ENCODE measurements at places on chromosomes 1 and 21.

- DNase-seq: no peak
These were observed 60.0 kb downstream of the TCP10L start for GRCh38 chr21:32525282-32525681.

GRCh38 chr1:63112155-63112900, 210.0 kb upstream of the FOXD3 start:
- DNase-seq: no peak

DNA sequence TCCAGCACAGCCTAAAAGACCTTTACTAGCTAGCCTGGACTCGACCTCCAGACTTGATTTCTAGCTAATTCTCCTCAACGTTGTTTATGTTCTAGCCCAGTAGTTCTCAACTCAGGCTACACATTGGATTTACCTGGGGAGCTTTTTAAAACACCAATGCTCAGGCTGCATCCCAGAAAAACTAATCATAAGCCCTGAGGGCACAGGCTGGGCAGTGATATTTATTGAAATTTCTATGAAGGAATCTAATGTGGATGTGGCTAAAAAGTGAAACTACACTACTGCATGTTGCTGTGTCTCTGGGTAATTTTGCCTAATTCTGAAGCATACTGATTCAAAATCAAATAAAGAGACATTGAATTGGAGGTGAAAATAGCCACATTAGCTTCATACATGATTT, 479.4 kb downstream of the KCNT2 start:
- DNase-seq: no peak

GRCh38 chr1:232452736-232453440, 177.0 kb downstream of the SIPA1L2 start:
- DNase-seq: no peak

DNA sequence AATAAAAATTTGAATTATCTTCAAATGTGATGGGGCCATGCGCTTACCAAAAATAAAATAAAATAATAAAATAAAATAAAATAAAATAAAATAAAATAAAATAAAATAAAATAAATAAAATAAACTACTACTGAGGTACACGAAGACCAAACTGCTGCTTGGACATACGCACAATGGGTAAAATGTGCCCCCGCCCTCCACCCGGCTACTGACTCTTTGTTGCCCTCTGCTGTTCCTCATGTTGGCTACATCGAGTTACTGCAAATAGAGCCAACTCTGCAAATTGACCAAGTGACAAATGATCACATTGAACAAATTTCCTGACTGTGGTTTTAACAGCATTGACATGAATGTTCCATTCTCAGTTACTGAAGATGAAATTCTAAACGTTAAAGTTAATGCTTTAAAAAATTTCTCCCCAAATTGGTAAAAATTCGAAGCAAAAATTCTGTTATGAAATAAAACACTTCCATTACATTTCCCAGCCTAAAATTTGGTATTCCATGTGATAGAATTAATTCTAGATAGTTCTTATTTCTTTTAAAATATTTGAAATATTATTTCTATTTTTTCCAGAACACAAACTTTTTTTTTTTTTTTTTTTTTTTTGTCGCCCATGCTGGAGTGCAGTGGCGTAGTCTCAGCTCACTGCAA, 18.8 kb upstream of the MAP1LC3C start:
- DNase-seq: no peak

GRCh38 chr21:32240851-32241687, 37.8 kb downstream of the MIS18A start:
- no peak for DNase-seq

- no peak for DNase-seq
These were observed 2.5 kb downstream of the ADCY10 start for GRCh38 chr1:167911413-167911812.

- no peak for DNase-seq
These were observed 40.9 kb downstream of the RPL5 start for GRCh38 chr1:92872719-92873118.

DNA sequence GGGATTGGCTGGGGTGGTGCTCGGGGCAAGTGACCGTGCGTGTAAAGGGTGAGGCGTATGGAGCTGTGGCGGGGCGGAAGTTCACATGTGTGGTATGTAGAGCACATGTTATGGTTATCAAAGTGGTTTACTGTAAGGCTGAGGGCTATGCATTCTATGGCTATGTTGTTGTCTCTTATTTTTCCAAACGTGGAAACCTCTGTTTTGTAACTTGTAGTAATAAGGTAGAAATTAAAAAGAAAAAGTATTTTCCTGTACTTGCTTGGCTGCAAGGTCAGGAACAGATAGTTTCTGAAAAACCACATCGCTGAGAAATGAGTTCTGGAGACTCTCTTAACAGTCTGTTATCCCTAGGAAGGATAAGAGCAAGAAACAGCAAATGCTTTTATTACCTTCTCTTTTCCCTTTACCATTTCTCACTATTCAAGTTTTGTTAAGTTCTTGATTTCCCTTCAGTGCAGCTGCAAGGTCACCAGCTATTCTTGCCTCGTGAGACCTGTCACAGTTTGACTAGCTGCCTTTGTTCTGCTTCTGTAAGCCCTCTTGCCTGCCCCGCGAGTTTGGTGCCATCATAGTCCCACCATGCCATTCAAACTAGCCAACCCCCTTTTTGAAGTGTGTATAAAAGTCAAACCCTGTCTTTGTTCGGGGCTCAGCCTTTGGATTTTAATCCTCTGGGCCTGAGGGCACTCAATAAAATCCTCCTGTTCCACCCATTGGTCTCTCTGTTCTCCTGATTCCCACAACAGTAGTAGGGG, 9.5 kb downstream of the RNU1-2 start:
- peak; percentile 79 for DNase-seq

DNA sequence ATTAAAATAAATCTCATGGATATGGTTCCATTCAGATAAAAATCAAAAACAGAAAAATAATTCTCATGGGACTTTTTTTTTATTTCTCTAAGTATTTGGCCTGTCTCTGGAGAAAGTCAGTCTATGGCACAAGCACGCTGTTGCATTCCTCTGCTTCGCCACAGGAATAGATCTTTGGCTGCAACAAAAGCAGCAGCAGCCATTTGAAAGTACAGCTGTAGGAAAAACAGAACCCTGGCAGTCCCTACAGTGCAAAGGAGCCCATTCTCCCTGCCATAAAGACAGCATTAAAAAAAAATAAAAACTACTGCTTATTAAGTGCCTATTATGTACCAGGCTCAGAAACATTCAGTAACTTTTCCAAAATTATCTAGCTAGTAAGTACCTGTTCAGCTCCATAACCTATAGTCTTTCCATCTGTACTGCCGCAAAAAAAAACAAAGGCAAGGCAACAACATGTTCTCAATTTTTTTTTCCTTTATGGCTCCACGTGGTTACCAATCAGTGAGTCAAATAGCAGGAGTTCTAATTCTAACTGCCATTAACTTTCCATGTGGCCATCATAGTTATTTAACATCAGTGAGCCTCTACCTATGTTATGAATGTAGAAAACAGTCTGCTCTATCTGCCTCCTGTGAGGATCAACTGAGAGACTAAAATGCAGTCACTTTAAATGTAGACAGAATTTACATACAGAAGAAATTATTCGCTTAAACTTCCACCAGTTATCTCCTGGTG, 22.7 kb downstream of the SLC35D1 start:
- DNase-seq: no peak

DNA sequence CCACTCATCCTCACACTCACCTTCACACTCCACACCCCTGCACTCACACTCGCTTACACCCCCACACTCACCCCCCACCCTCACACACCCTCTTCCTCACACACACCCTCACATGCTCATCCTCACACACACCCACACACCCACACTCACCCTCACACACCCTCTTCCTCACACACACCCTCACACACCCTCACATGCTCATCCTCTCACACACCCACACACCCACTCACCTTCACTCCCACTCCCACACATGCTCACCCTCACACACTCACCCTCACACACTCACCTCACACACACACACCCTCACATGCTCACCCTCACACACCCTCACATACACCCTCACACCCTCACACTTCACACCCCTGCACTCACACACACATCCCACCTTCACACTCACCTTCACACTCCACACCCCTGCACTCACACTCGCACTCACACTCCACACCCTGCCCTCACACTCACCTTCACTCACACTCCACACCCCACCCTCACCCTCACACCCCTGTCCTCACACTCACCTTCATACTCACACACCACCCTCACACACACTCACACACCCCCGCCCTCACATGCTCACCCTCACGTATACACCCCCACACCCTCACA, 42.6 kb upstream of the EDN2 start:
- no peak for DNase-seq

DNA sequence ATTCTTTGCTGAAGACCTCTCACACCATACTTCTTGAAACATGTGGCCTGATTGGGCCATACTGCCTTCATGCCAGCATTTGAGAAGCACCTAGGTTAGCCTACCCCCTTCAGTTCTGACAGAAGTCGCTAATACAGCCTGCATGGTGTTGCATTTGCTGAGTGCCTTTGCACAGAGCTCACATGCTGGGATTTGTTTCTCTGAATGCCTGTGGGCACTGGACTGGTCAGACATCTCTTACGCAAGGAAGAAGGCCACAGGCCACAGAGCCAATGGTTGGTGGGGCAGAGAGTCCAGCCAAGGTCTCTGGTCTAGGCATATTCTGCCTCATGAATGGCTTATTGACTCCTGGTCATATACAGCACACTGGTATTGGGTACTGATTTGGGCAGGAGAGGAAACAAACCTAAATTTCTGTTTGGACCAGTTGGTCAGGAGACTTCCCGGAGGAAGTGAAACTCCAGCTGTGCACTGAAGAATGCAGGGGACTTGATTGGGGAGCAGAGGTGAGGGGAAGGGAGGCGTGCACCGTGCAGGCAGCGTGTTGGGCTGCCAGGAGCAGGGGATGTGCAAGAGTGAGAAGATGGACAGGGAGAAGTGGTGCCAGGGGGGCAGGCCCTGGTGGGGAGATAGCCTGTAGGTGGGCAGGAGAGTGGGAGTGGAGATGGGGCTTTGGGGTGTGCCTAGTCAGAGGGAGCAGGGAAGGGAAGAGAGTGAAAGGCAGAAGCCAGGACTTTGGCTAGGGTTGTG, 18.1 kb downstream of the URB2 start:
- no peak for DNase-seq

DNA sequence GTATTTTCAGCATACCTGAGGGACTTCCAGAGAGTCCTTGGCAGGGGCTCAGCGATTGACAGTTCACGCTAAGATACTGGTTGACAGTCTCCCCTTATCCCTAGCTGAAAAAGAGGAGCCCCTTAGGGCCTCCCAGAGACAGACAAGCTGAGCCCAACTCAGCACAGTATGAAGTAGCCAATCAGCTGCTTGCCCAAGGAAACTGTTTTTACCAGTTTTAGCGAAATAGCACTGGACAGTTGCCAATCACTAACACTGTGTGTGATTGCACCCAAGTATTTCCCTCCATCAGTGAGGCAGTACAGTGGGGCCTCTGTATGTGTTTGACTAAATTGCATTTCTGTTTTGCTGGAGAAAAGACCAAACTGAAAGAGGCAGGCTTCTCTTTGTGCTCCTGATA, 27.0 kb downstream of the KHDRBS1 start:
- no peak for DNase-seq

DNA sequence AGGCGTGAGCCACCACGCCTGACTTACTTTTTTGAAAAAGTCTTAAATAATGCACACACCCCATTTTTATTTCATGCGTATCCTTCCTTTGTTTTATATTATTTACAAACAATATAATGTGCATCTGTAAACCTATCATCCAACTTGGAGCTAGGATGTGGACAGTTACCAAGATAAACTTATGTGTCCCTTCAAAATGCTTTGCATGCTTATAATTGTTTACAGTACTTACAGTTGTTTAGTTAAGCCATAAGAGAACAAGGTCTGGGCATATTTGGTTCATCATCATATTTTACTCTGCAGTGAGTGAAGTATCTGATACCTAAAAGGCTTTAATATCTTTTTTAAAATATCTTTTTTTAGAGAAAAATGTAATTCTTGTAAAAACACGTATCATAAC, 16.1 kb upstream of the HMGN1 start:
- no peak for DNase-seq

DNA sequence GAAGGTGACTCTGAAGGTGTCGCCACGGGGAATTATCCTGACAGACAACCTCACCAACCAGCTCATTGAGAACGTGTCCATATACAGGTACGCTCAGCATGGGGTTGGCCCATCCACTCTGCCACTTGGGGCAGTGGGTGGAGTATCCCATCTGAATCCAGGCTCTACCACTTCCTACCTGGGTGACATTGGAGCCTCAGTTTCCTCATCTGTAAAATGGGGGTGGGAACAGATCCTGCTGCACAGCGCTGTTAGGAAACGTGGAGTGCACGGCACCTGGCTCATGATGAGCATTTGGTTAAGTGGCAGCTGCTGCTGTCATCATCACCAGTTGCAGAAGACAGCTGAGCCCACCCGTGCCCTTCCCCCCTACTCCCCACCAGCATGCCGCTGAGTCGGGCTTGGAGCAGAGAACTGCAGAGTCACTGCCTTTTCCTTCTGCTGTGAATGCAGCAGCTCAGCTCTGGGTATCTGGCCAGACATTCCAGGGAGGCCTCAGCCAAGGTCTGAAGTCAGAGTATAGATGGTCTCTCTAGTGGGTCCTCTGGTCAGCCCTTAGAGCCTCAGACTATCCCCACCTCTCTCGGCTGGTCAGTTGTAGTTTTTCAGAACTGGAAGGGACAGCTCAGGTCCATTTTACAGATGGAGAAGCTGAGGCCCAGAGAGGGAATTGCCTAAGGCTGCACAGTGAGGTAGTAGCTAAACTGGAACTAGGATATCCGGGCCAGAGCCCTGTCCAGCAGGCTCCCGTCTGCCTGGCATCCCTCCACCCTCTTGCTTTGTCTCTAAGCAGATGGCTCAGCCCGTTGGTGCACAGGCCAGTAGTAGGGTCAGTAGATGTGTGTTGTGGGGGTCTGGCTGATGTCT, 11.7 kb downstream of the LDLRAP1 start:
- DNase-seq: no peak

DNA sequence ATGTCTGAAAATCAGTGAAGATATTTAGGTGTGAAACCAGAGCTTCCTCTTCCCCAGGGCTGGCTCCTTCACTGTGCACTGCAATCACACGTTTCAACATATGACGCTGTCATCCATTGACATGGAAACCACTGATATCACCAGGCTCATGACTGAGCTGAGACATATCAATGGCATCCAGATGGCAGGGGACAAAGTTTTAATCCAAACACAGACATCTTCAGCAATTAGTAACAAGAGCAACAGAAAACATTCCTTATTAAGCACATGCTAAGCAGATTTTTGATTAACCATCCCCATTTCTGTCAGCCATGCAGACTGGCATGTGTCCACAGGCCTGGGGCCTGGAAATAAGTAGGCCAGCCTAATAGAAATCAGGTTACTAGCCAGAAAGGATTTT, 108.0 kb upstream of the ADAR start:
- DNase-seq: no peak

- no peak for DNase-seq
These were observed 25.6 kb upstream of the RGS13 start for GRCh38 chr1:192610112-192610889.

GRCh38 chr1:184270556-184270955, 116.3 kb upstream of the C1orf21 start:
- DNase-seq: no peak

DNA sequence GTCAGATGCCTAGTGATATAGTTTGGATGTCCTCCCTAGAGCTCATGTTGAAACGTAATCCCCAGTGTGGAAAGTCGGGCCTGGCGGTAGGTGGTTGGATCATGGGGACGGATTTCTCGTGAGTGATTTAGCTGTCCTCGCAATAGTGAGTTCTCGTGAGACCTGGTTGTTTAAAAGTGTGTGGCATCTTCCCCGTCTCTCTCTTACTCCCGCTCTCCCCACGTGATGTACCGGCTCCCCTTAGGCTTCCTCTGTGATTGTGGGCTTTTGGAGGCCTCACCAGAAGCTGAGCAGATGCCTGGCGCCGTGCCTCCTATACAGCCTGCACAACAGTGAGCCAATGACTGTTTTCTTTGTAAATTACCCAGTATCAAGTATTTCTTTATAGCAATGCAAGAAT, 264.5 kb downstream of the TTLL7 start:
- no peak for DNase-seq

All from brain pericyte (primary cell).